Stimulated activated CD4-positive, alpha-beta T cell treated with anti-CD3 and anti-CD28 coated beads, Interleukin-4, amount 100 ng/mL, for 24 hours (primary cell): ENCODE measurements at places on chromosomes 5 and 9.
A peak's percentile ranks its signal among the peaks of the same experiment; 100 is the strongest.

- DNase-seq: no peak
Observed at GRCh38 chr5:2848619-2849018, 97.1 kb upstream of the IRX2 start.

GRCh38 chr5:113147101-113147508 is 170.5 kb downstream of the DCP2 start:
- DNase-seq: no peak

DNA sequence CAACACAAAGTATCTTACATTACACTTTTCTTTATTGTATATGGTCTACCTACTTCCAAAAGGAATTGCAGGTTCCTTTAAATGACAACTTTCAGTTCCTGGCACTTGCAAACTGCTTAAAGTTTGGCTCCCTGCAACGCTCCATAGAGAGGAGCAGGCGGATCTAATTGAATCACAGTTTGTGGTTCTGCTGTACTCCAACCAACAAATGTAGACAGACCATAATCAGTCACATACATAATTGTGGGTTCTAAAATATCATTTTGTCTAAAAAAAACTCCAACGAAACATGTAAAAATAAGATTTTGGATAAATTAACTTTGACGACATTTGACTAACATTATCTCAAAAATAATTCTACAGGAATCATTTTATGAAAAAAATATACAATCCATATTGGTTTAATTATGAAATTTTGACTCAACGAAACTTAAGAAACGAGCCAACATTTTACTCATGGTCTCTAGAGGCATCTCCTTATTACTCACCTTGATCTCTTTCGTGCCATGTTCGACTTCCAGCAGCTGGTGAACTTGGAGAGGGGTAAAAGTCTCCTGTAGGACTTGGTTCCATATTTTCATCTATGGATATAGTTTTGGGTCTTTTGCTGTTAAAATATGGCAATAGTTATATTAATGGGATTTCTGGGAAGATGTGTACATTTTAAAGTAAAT is 167.6 kb downstream of the NFIB start:
- no peak for DNase-seq

- no peak for DNase-seq
Observed at GRCh38 chr5:125266106-125266505, 519.7 kb upstream of the ZNF608 start.

- peak; percentile 74 for DNase-seq
Observed at GRCh38 chr9:92963831-92964606, 16.7 kb downstream of the FGD3 start.

DNA sequence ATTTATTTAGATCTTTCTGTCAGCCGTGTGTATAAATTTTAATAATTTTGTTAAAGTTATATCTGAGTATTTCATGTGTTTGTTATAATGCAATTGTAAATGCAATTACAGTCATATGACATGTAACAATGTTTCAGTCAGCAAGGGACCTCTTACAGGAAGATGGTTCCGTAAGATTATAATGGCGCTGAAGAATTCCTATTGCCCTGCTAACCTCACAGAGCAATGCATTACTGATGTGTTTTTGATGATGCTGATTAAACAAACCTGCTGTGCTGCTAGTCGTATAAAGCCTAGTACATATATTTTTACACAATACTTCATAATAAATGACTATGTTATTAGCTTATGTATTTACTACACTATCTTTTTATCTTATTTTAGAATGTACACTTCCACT is 1166.4 kb downstream of the CDH12 start:
- no peak for DNase-seq

GRCh38 chr5:67165526-67166459 is 30.8 kb downstream of the CD180 start:
- peak; percentile 84 for DNase-seq

DNA sequence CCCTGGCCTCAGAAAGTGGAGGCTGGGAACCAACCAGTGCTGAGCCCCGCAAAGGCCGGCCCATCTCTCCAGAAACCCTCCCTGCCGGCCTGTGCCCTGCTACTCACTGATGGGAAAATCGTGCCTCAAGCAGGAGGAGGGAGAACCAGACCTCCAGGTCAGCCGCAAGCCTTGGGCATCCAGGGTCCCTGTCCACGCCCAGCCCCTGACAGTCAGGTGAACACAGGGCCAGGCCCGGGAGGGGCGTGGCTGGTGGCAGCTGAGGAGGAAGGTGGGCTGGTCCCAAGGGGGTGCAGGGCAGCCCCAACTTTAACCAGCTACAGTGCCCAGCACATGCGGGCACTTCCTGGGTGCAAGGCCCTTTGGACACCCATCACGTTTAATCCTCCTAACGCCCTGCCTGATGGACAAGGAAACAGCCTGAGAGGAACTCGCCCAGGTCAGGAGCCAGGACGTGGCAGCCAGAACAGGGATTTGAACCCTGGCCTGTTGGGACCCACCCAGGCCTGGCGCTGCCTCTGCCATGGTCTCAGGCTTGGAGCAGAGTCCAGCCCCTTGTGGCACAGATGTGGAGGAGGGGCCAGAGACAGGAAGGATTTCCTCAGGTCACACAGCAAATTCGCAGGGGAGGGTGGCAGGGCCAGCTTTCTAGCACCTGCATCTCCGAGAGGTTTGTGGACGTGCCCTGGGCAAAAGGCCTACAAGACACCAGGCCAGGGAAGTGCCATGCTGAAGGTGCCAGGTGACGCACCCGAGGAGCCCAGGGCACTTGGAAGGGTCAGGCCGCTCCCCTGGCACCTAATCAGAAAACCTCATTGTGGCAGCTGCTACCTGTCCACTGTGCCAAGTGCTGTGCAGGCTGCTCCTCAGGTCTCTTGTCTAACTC is 4.5 kb downstream of the RALGDS start:
- no peak for DNase-seq
